ENCODE measurements at places on chromosomes 7 and 10. TPM values are rescaled to one million over a fixed set of nuclear protein-coding genes. Genes with fewer than 3 reads are reported as not detected.
A peak's percentile ranks its signal among the peaks of the same experiment; 100 is the strongest.

DNA sequence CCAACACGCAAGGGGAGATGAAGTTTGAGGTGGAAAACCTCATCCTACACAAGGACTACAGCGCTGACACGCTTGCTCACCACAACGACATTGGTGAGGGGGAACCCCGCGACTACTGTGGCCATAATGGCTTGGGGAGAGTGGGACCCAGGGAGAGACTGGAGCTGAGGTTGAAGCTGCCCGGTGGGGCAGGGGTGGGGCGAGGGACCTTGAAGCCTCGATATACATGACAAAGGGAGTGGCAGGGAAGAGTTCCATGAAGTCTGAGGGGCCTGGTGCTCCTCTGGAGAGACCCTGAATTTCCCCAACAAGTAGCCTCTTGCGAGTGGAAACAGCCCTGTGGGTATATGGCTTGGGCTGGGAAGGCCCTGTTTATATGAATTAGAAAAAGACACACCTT is 3.1 kb downstream of the PLAU start:
- DNase-seq = no peak

DNA sequence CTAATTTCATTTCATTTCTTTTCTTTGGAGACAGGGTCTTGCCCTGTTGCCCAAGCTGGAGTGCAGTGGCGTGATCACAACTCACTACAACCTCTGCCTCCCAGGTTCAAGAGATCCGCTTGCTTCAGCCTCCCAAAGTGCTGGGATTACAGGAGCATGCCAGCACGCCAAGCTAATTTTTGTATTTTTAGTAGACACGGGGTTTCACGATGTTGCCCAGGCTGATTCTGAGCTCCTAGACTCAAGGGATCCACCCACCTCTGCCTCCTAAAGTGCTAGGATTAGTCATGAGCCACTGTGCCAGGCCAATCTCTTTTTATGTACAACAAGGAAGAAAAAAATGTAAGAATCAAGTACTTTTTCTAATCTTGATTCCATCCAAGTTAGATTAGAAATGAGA is 10.7 kb upstream of the KMT2E start:
- peak; percentile 42 for DNase-seq

DNA sequence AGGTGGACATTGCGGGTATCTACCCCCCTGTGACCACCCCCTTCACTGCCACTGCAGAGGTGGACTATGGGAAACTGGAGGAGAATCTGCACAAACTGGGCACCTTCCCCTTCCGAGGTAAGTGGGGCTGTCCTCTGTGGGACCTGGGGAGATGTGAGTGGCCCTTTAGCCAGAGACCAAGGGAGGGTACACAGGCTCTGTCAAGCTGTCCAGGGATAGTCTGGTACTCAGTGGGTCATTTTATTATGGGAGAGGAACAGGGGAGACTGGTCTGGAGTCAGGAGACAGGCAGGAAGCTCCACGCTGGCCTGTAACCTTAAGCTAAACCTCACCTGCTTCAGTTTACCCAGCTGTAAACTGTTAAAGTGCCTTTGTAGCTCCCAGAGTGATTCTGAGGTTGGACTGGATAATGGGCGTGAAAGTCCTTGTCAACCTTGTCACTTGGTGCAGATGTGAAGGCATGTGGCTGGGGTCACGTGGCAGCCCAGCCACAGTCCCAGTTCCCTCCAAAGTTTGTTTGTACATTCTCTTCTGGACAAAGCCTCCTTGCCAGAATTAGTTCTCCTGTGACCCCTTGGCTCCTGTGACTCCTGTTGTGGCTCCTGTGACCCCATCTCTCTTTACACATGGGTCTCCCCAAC is 729 bp downstream of the HOGA1 start:
- no peak for DNase-seq

GRCh38 chr7:4769761-4770160 is 5.7 kb upstream of the AP5Z1 start:
- DNase-seq = no peak

GRCh38 chr10:13338390-13339110 is 9.5 kb downstream of the SEPHS1 start:
- DNase-seq = no peak

- DNase-seq = no peak
Observed at GRCh38 chr7:156499247-156499881, 141.2 kb upstream of the RNF32 start.

DNA sequence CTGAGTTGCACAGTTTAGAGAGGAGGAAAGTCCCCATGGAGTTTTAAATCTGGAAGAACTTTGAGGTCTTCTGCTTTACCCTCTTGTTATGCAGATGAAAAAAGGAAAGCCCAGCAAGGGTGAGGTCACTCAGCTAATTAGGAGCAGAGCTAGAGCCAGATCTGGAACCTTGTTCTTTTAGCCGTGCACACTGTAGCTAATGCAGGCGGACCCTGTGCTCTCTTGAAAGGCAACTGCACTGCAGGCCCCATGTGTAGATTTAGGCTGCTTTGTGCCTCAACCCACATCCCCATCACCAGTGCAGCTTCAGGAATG is 63.4 kb downstream of the SYPL1 start:
- no peak for DNase-seq

DNA sequence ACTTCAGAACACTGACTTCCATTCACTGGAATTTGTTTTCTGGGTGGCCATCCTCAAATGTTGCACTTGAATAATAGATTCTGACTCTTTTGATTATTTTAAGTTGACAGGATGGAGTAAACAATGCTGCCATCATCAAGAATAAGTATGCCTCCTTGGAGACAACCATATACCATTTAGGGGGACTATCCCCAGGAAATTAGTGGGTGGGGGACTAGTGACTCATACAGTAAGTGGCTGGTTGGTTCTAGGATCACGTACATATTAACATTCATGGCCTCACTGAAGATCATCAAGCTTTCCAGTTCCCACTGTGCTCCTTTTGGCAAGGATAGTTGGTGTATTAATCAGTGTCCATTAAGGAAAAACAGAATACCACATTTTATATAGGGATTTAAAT is 615.2 kb downstream of the CCSER2 start:
- no peak for DNase-seq

Gene CDK1
- total RNA-seq = 98.9 TPM

DNA sequence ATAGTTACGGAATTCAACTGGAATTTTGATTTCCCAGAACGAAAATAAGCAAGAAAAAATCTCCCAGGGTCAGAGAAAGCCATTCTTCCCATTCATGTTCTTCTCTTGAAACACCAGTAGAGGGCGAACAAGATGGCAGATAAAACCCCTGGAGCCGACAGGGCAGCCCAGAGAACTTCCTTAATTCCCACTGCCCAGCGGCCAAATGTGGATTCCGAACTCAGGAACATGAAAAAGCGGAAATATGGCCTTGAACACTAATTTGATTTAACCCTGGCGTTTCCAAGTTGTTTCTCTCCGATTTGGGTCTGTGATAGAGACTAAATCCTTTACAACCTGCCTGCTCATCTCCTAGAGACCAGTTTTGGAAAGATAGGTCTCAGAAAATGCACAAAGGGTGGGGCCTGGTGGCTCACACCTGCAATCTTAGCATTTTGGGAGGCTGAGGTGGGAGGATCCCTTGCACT is 100.7 kb upstream of the WAC start:
- peak; percentile 23 for DNase-seq

Gene PPP1R17
- total RNA-seq = not detected

Gene NPS
- total RNA-seq = not detected

Gene PTPRZ1
- total RNA-seq = not detected

Gene IGFBP3
- 345 TPM for total RNA-seq

Gene ELFN1
- total RNA-seq = 0.51 TPM

- DNase-seq = no peak
Observed at GRCh38 chr7:2956526-2957368, 86.9 kb downstream of the CARD11 start.

Gene TSPAN13
- 14.5 TPM for total RNA-seq

- no peak for DNase-seq
Observed at GRCh38 chr7:132789281-132789680, 213.0 kb upstream of the PLXNA4 start.

Gene SORCS1
- total RNA-seq = 0.29 TPM

GRCh38 chr10:122117475-122117874 is 128.5 kb downstream of the TACC2 start:
- no peak for DNase-seq

DNA sequence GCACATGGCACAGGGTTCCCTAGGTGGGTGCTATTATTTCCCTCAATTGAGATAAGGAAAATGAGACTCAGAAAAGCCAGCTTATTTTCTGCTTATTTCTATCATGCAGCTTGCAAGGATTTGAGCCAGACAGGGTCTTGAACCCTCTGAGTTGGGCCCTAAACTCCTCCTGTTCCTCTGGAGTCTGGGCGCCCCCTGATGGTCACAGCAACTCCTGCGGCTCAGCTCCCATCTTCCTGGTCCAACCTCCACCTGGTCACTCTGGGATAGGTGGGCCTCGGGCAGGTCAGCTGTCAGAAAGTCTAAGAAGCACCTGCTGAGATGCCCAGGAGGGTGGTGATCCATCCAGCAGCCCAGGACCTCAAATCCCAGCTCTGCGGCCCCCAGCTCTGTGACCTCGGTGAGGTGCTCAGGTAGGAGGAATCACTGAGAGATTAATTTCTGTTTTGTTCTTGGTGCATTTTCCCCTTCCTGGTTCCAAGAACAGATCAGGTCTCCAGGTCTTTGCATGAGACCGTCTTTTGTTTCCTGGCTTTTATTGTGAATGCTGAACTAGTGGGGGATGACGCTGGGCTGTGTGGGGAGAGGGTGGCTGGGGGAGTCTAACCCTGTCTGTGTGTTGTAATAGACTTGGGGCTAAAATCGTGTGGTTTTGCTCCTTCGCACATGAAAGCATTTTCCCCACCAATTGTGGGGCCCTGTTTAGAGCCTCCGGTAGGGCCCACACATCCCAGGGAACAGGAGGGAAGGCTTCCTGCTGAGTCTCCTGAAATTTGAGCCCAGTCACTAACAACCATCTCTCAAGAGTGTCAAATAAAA is 32.8 kb downstream of the TMEM130 start:
- DNase-seq = no peak

- no peak for DNase-seq
Observed at GRCh38 chr7:81433206-81433605, 336.6 kb downstream of the HGF start.

- DNase-seq = no peak
Observed at GRCh38 chr10:109432281-109432680, 491.0 kb downstream of the XPNPEP1 start.

DNA sequence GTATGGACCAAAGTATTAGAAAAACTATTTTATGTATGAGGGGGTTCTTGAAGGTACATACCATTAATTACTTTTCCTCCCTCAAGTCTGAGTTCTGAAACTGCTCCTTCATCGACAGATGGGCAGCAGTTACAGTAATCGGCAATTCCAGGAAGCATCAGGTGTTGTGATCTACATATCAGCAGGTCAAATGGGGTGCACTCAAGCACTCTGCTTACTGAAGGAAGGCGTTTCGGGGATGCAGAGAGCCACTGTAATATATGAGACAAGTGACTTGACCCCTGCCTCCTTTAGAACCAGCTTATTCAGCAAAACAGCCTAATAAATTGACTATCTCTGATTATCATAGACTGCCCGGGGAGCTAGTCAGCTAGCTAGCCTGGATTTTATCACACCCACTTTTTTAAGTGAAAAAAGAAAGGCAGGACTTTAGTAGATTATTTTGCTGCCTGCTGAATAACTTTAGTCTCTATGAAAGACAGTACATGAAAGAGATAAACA is 4.2 kb downstream of the SMNDC1 start:
- DNase-seq = no peak

DNA sequence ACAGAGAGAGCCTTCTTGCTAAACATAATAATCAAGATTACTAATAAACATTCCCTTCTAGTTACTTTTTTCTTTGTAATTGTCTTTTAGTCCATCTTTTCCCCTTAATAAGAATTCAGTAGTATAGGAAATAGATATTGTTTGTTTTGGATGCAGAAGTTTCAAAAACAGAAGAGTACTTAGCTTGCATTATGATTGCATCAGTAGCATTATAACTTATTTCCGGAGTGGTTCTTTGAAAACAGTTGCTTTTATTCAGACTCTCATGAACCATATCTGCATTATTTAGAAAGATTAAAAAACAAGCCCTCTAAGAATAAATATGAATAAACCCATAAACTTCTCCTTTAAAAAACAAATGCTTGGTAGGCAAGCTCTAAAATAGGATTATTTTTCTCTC is 34.0 kb upstream of the DKK1 start:
- DNase-seq = no peak

GRCh38 chr10:780536-781524 is 91.4 kb upstream of the DIP2C start:
- no peak for DNase-seq

- no peak for DNase-seq
Observed at GRCh38 chr7:46286356-46286755, 365.3 kb upstream of the IGFBP3 start.

DNA sequence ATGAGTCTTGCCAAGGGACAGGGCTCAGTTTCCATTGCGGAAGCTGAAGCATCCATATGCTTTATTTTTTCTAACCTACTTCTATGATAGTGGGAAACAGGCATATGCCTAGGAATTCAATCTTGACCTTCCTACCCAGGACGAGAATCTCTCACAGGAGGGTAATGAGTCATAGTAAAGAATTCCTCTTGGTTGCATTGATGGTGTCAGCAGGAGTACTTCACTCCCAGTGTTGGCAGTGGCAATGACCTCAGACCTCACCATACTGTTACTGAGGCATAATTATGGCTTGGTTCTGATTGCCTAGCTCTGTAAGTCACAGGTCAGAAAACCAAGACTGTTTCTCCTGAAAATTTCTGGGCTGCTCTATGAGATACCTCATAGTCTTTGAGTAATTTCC is 552.9 kb downstream of the ARL4A start:
- DNase-seq = no peak

GRCh38 chr10:126511917-126512479 is 123.7 kb upstream of the ADAM12 start:
- DNase-seq = no peak
